ENCODE measurements at places on chromosomes 4 and X.

DNA sequence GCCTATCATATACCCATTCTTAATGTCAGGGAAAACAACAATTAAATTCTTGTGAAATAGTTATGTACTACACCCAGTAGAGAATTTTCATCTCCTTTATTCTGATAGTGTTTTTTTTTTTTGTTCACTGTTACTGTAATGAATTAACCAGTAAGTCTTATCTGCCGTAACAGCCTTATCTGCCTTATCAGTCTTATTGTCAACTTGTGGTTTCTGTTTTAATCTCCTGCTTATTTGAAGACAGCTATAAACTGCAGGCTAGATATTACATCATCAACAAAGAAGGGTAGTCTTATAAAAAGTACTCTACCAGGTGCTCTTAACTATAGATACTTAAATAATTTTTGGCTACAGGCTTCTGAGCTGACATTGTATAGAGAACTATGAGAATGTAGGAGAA lies 79.5 kb downstream of the MAGEB5 start:
- no peak for DNase-seq

- no peak for DNase-seq
These were observed 47.6 kb downstream of the SH3KBP1 start for GRCh38 chrX:19839770-19840254.

- no peak for DNase-seq
These were observed 88.6 kb downstream of the APBB2 start for GRCh38 chr4:41125558-41126311.

GRCh38 chrX:4091046-4091760 lies 377.8 kb upstream of the PRKX start:
- DNase-seq, result no peak

GRCh38 chr4:27084685-27085361 lies 224.2 kb downstream of the STIM2 start:
- no peak for DNase-seq

DNA sequence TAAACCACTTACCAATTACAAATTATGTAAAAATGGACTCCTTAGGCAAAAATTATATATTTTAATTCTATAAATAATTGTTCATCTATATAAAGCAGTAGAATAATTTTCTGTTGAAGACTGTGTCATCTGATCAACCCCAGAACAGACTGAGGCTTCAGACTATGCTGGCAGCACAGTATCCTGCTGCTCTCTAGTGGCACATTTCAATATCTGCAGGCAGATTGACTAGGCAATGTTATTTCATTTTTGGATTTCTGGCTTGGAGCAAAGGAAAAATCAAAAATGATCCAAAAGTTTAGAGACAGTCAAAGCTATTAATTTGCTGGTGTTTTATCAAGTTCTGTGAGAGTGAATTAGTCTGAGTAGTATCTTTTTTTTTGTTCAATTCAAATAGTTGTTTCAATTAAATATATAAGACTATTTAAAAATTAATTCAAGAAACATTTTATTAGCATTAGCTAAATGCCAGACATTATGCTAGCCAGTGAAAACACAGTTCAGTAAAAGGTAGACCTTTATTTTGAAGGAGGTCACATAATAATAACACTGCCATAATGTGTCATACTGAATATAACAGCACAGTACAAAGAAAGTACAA lies 21.3 kb upstream of the SULT1E1 start:
- peak; percentile 6 for DNase-seq

DNA sequence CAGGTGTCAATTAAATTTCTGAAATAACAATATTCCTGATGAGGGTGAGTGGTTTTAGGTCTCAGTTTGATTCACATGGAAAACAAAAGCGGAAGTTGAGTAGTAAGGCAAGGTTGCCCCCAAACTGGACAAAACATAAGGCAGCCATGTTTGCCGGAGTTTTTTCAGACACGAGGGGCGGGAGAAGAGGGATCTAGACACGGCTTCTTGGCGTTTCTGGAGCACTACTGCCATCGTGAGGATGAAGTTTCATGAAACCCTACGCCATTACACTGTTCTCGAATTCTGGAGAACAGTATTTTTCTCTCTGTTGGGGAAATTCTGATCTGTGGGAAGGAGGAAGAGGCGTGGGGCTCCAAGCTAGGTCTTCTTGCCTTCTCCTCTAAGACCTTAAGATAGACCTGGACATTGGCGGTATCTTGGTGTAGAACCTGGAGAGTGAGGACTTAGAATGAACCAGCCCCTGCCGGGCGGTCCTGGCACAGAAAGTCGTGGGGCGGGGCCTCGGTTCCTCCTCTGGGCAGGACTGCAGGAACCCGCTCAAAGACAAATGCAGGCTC lies 160.3 kb downstream of the OR13H1 start:
- no peak for DNase-seq

DNA sequence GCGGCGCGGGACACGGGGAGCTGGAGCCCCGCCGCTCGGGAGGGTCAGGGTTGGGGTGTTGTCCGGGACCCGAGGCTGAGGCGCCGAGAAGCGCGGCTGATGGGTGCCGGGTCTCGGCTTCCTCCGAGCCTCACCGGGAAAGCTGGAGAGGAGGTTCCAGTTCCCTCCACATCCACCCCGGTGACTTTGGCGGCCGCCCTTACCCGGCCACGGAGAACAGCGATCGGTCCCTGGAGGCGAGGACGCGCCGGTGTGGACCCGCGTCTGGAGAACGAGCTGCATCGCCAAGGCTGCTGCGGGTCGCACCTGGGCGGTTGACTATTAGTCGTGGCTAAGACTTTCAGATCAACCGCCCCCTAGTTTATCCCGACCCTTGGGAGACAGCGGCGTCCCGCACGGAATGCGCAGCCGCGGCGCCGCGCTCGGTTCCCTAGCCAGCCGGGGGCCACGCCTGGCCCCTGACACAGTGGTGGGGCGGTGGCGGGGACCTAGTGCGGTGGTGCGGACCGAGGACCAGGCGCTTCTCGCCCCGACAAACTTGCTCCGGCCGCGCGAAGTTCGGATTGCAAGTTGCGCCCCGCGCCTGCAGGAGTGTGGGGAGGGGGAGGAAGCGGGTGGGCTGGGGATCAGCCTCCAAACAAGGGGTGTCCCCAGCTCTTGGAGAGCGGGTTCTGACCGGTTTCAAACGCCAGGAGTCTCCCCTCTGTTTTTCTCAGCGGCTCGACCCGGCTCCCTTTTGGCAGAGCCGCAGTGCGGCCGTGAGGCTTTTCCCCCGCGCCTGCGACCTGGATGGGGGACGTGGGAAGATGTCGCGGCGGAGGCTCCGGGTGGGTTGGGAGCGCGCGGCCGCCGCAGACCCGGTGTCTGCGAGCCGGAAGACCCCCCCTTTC lies 568 bp downstream of the FHDC1 start:
- peak; percentile 32 for DNase-seq

- no peak for DNase-seq
These were observed 18.2 kb upstream of the SLC25A14 start for GRCh38 chrX:130321550-130321949.

GRCh38 chrX:73944563-73944908 lies 359.4 kb upstream of the ZCCHC13 start:
- no peak for DNase-seq

GRCh38 chr4:90240333-90240732 lies 113.1 kb downstream of the CCSER1 start:
- no peak for DNase-seq

- DNase-seq, result no peak
These were observed 20.4 kb downstream of the IQCM start for GRCh38 chr4:149795256-149795655.

DNA sequence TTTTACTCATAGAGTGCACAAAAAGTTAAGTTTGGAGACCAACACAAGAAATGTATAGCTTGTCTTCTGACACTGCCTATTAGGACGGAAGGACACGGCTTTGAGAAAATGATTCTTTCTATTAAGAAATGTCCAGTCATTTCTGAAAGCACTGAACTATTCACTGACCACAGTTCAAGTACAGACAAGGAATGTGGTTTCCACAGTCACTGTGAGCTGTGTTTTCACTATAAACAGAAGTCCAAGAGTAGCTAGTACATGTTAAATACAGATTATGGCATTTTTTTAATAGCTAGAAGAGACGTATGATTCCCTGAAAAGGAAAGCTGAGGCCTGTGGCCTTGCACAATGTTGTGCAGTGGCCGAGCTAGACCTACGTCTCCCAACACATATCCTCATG lies 115.1 kb upstream of the GPM6A start:
- DNase-seq, result no peak

GRCh38 chr4:36665985-36666527 lies 384.6 kb downstream of the DTHD1 start:
- DNase-seq, result no peak

DNA sequence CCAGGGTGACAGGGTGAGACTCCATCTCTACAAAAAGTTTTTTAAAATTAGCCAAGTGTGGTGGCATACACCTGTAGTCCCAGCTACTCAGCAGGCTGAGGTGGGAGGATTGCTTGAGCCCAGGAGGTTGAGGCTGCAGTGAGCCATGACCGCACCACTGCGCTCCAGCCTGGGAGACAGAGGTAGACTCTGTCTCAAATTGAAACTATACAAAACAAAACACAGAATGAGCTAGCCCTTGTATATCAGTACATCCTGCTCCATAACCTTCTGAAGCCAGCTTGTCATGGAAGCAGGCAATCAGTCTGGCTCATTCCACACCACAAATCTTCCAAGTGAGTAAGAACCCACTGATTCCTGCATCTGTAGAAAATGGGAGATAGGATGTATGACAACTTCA lies 49.0 kb downstream of the CD99L2 start:
- no peak for DNase-seq

DNA sequence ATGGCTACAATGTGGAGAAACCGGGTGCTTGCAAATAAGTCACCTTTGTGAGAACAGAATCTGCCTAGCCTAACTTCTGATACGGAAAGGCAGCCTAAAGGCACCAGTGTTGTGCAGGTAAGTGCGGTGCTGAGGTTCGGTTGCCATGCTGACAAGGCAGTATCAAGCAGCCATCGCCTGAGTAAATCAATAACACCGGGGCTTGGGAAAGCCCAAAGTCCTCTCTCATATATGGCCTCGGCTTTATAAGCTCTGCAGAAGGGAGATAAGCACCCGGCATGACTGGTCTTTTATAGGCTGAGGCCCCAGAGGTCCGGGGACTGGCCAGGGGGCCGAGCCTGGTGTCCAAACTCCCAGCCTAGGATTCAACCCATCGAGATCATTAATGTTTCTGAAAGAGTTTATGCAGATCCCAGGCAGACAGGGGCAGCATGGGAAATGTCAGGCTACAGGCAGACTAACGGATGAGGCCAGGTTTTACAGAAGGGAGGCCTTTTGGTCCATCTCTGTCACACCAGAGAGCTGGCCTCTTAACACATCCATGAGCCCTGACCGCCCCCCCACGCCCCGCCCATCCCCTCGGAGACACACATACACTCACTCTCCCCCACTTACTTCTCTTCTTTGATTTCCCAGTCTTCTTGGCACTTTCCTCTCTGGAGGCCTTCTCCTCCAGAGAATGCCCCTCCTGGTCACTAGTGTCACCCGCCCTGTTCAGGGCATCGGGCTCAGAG lies 38.5 kb downstream of the ELF4 start:
- no peak for DNase-seq

DNA sequence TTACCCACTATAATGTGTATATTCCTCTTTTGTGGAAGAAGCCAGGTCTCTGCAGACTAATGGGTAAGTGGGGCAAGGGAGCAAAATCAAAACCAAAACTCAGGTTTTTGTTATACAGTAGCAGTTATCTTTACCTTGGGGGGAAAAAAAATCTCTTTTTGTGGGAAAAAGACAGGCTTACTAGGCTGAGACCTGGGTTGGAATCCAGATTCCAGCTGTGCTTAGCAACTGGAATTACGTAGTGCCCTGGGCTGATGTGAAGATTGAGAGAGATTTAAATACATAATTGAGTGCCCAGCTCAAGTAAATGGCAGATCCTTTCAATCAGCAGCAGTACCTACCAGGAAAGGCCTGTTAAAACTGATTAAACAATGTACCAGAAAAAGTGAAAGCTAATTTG lies 15.4 kb upstream of the SCD5 start:
- DNase-seq, result no peak

DNA sequence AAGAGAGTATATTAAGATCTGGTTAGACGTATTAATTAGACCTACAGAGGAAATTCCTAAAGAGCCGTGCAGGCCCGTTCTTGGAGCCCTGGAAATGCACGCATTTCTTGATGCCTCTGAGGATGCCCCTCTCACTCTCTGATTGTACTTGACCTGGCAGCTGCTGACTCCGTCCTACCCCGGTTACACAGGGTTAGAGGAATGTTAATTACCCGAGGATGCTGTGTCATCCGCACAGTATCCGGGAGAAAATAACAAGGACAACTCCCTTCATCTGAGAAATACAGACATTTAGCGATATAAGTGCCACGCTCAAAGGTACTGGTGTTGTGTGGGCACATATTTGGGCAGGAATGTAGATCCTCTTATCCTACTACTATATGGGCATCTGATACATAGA lies 404.6 kb upstream of the FAT1 start:
- no peak for DNase-seq

DNA sequence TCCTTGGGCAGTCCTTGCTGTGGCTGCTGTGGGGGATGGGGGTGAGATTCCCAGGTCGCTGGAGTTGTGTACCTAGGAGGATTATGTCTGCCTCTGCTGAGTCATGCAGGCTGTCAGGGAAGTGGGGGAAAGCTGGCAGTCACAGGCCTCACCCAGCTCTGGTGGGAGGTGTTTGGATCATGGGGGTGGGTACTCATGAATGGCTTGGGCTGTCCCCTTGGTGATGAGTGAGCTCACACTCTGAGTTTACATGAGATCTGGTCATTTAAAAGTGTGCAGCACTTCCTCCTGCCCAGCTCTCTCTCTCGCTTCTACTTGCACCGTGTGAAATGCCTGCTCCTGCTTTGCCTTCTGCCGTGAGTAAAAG lies 24.6 kb upstream of the PDLIM3 start:
- no peak for DNase-seq

- no peak for DNase-seq
These were observed 18.1 kb upstream of the CXCL2 start for GRCh38 chr4:74117024-74117534.

DNA sequence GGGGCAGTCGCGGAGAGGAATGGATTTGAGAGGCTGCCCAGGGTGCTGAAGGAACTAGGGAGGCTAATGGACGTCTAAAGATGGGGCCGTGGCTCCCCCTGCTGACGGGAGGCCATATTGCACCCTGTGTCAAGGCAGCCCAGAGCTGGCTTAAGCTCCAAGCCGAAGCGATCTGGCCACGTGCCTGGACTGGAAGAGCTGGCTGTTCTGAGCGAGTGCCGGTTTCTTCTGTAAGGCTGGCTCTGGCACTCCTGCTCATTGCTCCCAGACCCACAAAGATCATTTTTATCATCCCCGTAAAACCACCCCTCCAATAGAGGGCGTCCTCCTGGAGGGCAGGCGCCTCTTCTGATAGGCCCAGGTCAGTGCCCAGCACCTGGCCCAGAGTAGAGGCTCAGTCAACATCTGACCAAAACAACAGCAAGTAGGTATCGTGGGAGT lies 5.6 kb downstream of the PNCK start:
- DNase-seq, result peak; percentile 86

GRCh38 chr4:41934514-41934900 lies 722 bp upstream of the TMEM33 start:
- DNase-seq, result no peak

- DNase-seq, result no peak
These were observed 688.6 kb downstream of the SH3BGRL start for GRCh38 chrX:81890521-81890920.

DNA sequence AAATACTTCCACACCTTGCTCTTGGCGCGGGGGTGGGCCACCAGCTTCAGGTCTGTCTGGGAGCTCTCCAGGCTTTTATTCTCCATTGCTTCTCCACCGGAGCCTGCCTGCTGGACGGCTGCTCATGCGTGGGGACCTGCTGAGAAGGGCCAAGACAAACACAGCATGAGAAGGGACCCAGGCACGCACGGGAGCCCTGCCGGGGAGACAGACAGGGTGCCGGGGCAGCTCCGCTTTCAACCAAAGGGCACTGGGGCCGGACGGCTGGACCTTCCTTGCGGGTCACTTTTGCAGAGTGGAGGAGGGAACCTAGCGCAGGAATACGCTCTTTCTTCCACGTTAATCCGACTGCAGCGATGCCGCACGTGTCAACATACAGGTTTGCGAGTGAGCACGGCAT lies 10.1 kb downstream of the DHRSX start:
- no peak for DNase-seq

Measured in stimulated activated CD4-positive, alpha-beta T cell treated with anti-CD3 and anti-CD28 coated beads, Interleukin-2, amount 100 ng/mL, for 24 hours (primary cell).